Activated CD8-positive, alpha-beta memory T cell treated with anti-CD3 and anti-CD28 coated beads for 4 hours (primary cell): ENCODE measurements at places on chromosomes 12 and 14.

- no peak for DNase-seq
Observed at GRCh38 chr14:73665130-73665529, 20.3 kb downstream of the DNAL1 start.

- DNase-seq, result peak; percentile 33
Observed at GRCh38 chr14:21917699-21918436, 244.2 kb upstream of the OR4E1 start.

DNA sequence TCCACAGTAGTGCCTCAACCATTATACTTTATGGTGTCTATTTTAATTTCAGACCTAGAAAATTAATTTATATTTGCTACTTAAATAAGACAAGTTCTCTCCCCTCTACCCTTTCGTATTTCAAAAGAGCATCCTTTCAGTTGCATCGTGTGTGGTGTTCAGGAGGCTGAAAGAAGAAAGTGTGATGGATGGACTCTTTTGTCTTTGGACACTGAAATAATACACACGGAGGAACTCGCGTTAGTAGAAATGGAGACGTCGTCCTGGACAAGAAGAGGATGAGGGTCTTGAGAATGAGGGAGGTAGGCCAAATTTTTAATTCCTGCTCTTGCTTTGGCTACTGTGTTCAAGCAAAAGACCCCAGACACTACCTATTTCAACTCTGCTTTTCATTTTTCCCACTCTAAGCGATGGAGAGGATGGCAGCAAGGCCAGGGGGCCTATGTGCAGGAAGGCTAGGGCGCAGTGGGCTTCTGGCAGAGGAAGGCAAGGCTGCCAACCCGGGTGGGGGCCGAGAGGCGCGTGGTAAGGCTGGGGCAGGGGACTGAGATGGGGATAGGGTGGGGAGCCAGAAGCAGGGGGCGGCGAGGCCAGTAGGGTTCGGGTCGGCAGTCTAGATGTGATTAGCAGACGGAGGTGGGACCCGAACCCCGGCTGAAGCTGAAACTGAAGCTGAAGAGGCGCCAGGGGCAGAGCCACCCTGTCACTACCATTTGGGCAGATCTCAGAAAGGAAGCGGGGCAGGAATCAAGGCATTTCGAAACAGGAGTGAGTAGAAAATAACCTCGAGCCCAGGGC, 722 bp downstream of the TMED8 start:
- no peak for DNase-seq

DNA sequence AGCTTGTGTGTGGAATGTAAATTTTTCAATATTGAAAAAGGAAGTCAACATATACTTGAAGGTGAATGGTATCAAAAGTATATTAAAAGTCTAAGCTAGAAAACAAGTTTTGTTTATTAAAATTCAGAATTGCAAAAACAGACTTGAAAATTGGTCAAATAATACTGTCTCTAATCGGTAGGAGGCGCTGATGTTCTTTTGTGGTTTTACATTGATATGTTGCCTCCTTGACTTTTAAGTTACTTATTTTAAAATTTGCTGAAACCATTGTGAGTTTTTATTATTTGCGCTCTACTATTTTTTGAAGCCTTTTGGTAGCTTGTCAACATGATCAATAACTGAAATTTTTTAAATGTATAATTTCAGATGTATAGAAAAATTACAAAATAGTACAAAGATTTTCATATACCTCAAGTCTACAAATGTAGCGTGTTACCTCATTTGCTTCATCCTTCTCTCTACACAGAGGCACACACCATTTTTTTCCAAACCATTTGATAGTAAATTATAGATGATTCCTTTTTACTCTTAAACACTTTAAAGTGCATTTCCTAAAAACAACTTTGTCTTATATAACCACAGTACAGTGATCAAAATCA, 6.9 kb downstream of the RTRAF start:
- DNase-seq, result no peak

GRCh38 chr14:22485178-22485577, 103.8 kb downstream of the DAD1 start:
- DNase-seq, result no peak

GRCh38 chr14:62443796-62444195, 601.5 kb downstream of the KCNH5 start:
- no peak for DNase-seq

DNA sequence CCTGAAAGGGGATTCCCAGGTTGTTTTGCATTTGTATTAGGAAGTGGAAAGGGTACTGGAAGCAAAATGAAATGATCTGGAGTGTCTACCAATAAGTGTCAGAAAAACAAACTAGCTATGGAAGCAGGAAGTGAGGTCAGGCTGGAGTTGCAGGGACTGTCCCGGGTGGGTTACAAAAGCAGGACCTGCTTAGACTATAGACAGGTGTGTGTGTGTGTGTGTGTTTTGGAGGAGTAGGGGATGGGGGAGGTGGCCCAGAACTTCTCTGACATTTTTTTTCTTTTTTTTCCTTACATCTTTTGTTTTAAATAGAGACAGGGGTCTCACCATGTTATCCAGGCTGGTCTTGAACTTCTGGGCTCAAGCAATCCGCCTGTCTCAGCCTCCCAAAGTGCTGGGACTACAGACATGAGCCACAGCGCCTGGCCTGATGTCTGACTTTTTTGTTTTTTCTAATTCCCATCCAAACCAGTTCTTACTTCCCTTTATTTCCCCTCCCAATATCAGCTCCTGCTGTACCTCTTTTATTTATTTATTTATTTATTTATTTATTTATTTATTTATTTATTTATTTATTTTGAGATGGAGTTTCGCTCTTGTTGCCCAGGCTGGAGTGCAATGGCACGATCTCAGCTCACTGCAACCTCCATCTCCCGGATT, 512 bp upstream of the RND1 start:
- no peak for DNase-seq

GRCh38 chr12:44873898-44874297, 2.2 kb downstream of the NELL2 start:
- no peak for DNase-seq

- no peak for DNase-seq
Observed at GRCh38 chr12:32027684-32028365, 68.6 kb downstream of the RESF1 start.

GRCh38 chr14:90608281-90608680, 207.9 kb downstream of the TTC7B start:
- DNase-seq, result no peak

DNA sequence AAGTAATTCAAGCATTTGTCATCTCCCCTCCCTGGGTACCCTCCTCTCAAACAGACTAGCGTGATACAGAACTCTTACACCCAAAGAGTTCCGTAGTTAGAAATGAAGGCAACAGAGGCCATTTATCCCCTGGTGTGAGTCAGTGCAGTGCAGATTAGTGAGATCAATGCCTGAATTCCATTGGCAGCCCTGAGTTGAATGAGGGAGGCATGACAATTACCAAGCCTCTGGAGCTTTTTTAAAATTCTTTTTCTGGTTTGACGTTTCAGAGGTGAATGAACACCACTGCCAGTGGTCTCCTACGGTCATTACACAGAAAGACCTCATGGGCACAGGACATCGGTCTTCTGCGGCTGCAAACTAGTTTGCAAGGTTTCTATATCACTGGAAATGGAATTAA, 94.4 kb downstream of the PRIMA1 start:
- DNase-seq, result no peak

DNA sequence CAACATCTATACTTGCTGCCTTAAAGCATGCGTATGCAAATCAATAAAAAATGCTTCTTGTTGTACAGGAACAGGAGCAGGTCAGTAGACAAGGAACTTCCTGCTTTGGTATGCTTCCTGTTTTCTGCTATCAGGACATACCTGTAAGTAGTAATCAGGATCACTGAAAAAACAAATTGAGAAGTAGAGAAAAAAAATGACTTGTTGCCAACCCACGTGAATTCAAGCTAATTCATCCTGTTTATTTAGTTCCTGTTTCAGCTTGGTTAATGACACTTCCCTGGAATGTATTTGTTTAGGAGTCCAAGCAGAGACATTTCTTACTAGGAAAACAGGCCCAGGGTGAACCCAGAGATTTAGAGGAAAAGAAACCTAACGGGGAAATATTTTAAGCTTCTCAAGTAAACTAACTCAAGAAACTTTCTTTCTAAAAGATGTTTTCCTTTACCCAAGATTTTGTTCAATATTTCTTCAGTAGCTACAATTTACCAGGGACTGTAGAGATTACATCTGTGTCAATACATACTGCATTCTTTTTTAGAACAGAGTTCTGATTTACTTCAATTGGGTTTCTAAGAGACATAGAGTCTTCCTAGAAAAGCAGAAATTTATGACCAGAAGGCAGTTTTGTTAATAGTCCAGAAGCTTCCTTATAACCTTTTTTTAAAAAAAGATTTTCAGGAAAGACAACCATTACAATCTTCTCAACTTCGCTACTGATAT, 124.2 kb downstream of the PAWR start:
- no peak for DNase-seq

GRCh38 chr12:72888693-72889092, 616.5 kb downstream of the TRHDE start:
- no peak for DNase-seq

GRCh38 chr14:38994731-38995130, 108.3 kb downstream of the SEC23A start:
- DNase-seq, result no peak

DNA sequence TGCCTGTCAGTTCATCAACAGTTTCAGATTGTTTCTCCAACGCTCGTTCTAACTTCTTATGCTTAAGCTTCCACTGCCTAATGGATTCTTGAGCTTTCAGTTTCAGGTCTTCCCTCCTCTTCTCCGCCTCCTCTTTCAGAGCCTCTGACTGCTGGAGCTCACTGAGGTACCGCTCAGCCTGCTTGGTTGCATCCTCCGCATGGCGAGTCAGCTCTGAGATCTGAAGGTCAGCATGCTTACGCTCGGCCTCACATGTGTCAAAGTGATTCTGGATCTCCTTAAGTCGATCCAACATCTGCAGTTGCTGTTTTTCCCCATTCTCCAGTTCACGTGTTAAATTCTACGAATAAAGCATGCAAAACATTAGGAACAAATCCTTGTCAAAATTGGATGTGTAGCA, 148.8 kb downstream of the CEP128 start:
- no peak for DNase-seq

DNA sequence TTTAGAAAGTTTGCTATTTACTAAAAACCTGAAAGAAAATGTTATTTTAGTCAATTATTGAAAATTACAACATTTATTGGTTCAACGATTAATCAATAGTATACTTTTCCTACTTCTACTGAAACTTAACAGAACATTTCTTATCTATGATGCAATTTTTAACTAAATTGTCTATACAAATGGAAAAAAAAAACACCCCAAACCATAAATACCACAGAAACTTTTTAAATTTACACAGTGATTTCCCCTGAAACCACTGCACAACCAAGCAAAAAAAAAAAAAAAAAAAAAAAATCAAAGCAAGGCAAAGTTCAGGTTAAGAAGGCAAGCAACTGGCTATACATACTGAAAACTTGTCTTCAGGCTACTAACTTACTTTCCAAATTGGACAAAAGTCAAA, 71.9 kb upstream of the POC1B start:
- no peak for DNase-seq

DNA sequence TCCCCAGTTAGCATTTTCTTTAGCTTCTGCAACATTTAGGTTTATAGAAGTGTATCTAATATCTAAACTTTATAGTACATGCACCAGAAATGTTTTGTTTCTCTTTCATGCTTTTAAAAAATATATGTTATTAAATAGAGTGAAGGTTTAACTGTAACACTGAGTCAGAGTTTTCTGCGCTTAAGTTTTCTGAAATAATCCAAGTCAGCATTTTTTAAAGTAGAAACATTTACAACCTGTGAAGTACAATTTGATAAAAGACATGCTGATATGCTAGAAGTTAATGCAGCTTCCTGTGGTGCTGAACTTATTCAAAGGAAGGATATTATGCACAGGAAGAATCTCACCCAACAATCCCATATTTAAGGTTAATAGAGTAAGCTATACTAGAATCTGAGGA, 1096.8 kb downstream of the LRFN5 start:
- no peak for DNase-seq

DNA sequence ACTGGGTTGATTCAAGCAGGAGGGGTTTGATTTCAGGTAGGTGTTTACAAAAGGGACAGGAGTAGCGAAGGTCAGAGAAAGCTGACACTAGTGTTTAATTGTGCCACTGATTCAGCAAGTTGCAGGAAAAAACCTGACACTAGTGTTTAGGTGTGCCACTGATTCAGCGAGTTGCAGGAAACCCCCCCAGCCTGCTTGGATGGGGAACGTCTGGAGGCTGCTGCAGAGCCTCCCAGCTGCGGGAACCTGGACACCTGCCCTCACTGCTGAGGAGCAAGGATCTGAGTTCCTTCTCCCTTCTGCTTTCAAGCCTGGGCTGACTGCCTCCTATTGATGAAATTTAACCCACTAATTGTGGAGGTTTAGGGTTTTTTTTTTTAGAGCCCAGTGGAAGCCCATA, 84.2 kb downstream of the AVPR1A start:
- no peak for DNase-seq

DNA sequence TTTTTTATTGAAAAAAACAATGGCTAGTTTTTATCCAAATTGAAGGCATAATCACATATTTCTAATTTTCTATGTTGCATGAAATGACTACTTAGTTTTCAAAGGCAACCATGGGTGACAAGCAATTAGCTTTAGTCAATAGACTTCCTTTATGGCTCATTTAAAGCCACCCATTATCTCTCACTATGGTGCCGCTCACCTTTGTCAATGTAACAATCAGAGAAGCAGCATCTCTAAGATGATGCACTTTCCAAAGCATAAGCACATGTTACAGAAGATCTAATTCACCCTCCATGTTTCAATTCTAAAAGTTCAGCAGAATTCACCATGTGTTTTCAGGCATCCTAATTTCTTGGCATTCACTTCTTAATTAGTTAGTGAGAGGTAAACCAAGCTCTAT, 166.6 kb upstream of the RPL10L start:
- DNase-seq, result no peak

DNA sequence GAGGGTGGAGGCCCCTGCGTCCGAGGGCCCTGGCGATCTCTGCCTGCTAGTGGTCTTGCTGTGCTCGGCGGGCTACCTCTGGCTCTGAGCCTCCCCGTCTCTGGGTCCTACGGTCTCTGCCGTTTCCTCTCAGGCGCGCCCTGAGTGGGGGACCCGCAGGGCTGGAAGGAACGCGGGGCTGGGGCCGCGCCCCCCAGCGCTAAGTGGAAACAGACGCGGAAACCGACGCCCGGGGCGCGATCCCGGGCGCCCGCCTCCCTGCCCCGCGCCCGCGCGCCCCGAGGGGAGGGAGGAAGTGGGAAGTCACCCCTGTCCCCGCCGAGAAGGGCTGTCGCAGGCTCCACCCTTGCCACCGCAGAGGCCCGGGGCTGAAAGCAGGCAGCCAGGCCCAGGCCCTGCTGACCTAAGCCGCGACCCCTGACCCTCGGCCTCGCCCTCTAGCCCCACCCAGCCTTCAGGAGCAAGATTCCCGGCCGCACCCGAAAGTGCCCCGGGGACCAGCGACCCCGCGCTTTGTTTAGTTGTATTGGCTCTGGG, 831 bp downstream of the CRIP1 start:
- no peak for DNase-seq

GRCh38 chr14:59465316-59466135, at the start of gene GPR135:
Gene GPR135 (minus strand): TSS chr14:59465380. CDS start chr14:59465226, 154 bp downstream.
- DNase-seq, result no peak

GRCh38 chr14:50103558-50103957, 12.8 kb downstream of the VCPKMT start:
- no peak for DNase-seq

- DNase-seq, result no peak
Observed at GRCh38 chr12:64968989-64969819, 144.8 kb downstream of the TBC1D30 start.
